ENCODE measurements at places on chromosomes 1 and 21. TPM values are rescaled to one million over a fixed set of nuclear protein-coding genes. Genes with fewer than 3 reads are reported as not detected.

AGL gene
- 21.8 TPM for total RNA-seq

- DNase-seq = no peak
Observed at GRCh38 chr1:78577257-78578100, 42.8 kb upstream of the IFI44L start.

GRCh38 chr1:245923215-245923614 lies 583.9 kb downstream of the SMYD3 start:
- no peak for DNase-seq

GRCh38 chr1:4308806-4309205 lies 345.6 kb upstream of the AJAP1 start:
- DNase-seq = no peak

OR2T8 gene
- not detected for total RNA-seq

- no peak for DNase-seq
Observed at GRCh38 chr1:227869851-227870305, 54.4 kb downstream of the PRSS38 start.

- no peak for DNase-seq
Observed at GRCh38 chr1:232328486-232329102, 301.3 kb downstream of the SIPA1L2 start.

GRCh38 chr1:175274368-175274767 lies 81.8 kb upstream of the KIAA0040 start:
- no peak for DNase-seq

DNA sequence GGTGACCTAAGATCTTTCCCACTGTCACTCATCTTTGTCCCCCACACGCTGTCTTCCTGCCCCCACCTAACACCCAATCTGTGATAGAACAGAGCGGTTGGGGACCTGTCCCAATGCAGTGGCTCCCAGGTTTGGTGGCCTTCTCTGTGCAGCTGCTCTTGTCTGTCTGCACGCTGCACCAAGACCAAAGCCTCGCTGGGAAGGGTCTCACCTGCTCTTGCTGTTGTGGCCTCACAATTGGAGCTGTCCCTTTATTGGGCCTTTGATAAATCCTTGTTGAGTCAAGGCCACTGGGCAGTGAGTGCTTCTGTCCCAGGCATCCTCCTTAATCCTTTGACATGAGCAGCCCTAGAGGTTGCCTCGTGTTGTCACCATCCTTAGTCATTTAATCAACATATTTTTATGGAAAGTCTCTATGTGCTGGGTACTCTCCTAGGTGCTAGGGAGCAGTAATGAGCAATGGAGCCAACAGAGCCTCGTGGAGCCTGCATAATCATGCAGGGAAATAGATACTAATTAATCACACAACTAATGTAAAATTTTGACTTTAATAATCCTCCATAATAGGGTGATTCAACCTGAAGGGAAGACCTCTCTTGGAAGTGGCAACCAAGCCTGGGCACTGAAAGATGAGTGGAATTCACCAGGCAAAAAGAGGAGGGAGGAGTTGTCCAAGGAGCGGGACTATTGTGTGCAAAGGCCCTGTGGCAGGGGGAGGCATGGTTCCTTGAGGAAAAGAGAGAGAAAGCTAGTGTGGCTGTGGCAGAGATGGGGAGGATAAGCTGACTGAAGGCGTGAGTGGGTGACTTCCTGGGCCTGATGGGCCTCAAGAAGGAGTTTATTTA lies 57.6 kb downstream of the MAN1C1 start:
- DNase-seq = no peak

COL6A2 gene
- 0.40 TPM for total RNA-seq

DNA sequence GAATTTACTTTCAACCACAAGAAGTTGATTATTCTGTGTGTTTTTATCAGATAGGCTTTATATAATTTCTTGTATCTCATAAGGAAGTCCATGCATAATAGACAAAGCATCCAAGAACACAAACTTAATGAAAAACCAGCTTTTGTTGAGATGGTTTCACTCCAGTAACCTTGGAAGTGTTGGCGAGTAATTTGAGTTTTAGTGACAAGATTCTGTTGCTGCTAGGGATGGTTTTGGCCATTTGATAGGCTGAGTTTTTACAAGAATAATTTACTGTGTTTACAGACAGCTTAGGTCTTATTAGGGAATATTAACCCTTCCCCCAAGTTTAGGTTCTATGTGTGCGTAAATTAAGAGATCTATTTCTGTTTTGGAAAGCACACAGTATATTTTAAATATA lies 513.6 kb downstream of the USP25 start:
- DNase-seq = no peak

DNA sequence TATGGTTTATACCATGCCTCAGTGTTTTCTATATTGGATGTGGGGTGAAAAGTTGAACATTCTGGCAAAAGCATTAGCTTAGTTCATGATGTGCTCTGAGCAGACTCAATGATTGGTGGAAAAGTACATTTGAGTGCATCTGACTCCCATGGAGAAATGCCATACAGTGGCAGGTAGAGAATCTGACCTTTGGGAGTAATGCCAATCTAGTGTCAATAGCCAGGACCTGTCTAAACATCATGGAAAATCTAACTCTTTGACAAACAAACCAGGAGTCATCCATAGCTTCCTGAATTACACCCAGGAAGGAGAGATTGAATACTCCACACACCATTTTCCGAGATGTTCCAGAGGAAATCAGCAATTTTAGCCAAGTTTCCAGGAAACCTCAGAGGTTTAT lies 51.0 kb downstream of the XCL1 start:
- DNase-seq = no peak

GRCh38 chr1:176800978-176801513 lies 338.1 kb downstream of the PAPPA2 start:
- no peak for DNase-seq

MSH4 gene
- 1.4 TPM for total RNA-seq

- DNase-seq = no peak
Observed at GRCh38 chr1:49225464-49225863, 448.8 kb upstream of the BEND5 start.

DNA sequence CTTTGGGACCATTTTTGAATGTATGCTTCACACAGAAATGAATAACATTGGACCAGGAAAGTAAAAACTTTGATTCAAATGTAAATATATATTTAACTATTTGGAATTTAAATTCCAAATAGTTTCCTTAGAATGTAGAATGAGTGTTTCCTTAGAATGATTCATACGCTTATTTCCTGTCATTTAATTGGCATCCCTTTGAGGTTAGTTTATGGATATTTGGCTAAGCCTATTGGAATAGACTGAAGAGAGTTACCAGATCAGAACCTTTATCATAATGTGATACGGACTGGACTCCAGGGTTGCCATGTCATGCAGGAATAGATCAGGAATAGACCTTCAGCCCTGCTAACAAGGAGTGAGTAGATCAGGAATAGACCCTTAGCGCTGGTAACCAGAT lies 133.1 kb downstream of the TNNI3K start:
- no peak for DNase-seq

IGSF9 gene
- not detected for total RNA-seq

GPA33 gene
- not detected for total RNA-seq

KANK4 gene
- not detected for total RNA-seq

- no peak for DNase-seq
Observed at GRCh38 chr1:202005958-202006357, 4.4 kb upstream of the ELF3 start.

LAPTM5 gene
- total RNA-seq = 766 TPM

DNA sequence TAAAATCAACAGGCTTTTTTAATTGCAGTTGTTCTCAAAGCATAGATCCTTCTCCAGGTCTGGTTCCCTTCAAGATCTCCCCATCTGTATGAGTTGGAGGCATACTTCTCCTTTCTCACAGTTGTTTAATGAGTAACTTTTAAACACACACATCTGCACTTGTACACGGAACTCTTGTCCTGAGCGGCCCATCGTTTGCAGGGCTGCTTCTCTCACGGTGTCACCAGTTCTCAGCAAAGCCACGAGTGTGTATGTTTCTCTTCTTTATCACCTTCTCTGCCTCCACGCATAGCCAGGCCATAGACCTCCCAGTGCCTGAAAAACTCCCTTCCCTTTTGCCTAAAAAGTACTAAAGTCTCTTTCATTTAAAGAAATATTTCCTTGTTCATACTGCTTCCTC lies 68.7 kb upstream of the ROR1 start:
- DNase-seq = no peak

DNA sequence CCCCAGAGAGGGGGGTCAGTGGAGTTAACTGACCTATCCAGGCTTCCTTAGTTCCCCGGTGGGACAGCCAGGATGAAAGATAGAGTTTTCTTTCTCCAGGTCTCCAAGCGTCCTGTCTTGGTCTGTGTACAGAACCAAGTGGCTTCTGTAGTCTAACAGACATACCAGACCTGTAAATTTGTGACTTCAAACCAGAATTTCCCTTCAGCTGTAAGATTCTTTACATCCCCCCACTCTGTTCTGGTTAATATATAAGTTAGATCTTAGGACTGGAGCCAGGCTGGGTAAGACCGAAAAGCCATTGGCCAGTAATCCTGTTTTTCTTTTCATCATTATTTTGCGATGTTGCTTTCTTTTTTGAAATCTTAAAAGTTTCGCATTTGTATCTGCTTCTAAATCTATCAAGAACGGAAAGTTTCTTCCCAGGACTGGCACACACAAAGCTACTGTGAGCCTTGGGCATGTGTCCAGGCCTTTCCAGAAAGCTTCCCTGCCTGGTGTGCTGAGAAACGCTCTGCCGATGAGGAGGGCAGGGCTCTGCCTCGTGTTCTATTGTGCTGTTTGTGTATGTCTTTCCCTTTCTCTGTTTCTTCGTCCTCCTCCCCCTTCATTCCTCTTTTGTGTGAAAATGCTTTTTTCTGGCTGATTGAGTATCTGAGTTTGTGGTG lies 72.3 kb downstream of the RGL1 start:
- no peak for DNase-seq

GRCh38 chr1:7117399-7118281 lies 332.4 kb downstream of the CAMTA1 start:
- DNase-seq = no peak

- no peak for DNase-seq
Observed at GRCh38 chr1:213521206-213521605, 466.6 kb upstream of the PROX1 start.

LRRC71 gene
- not detected for total RNA-seq

DNA sequence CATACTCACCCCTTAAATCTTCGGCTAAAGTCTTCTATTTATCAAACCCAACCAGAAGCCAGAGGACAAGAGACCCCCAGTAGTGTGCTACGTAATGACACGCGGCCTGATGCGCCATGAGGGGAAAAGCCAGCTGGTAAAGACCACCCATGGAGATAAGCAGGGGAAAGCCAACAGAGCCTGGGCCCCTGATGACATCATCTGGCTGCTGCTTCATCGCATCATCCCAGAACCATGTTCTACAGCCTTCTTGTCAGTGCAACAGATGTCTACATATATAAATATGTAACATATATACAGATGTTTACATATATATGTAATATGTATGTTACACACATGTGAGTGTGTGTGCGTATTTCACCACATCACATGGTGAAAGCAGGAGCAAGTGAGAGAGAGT lies 81.7 kb upstream of the VANGL1 start:
- DNase-seq = no peak

RGSL1 gene
- total RNA-seq = not detected

DNA sequence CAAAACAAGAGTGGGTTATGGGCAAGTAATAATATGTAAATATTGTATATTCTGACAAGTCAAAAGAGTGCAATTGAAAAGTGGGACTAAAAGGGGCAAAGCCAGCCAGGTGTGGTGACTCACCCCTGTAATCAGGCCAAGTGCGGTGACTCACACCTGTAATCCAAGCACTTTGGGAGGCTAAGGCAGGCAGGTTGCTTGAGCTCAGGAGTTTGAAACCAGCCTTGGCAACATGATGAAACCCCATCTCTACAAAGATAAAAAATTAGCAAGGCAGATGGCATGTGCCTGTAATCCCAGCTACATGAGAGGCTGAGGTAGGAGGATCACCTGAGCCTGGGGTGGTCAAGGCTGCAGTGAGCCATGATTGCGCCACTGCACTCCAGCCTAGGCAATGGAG lies 304.0 kb downstream of the HHIPL2 start:
- DNase-seq = no peak

GRCh38 chr1:90384193-90384592 lies 332.9 kb downstream of the BARHL2 start:
- DNase-seq = no peak

TFF3 gene
- total RNA-seq = not detected

GRCh38 chr21:42533963-42534355 lies 20.3 kb downstream of the SLC37A1 start:
- no peak for DNase-seq

FCRL2 gene
- total RNA-seq = 51.6 TPM

DNA sequence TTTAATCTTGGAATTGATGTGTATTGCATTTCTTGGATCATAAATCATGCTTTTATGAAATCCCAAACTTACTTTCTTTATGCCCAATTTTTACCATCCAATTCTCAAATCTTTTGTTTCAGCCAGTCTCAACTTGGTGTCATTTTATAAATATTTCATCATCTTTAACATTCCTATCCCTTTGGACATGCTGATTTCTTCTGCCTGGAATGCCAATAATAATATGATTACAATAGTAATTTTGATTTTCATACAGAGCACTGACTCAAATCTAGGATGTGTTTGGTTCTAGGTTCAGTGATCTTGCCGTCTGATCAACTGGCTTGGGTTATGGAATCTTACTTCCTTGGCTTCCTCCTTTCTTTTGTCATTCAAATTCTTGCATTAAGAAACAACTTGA lies 12.8 kb downstream of the RRP15 start:
- DNase-seq = no peak

GRCh38 chr1:37947364-37947763 lies 511 bp upstream of the INPP5B start:
- DNase-seq = no peak

- DNase-seq = no peak
Observed at GRCh38 chr1:45620588-45621500, 3.0 kb downstream of the CCDC17 start.

DNA sequence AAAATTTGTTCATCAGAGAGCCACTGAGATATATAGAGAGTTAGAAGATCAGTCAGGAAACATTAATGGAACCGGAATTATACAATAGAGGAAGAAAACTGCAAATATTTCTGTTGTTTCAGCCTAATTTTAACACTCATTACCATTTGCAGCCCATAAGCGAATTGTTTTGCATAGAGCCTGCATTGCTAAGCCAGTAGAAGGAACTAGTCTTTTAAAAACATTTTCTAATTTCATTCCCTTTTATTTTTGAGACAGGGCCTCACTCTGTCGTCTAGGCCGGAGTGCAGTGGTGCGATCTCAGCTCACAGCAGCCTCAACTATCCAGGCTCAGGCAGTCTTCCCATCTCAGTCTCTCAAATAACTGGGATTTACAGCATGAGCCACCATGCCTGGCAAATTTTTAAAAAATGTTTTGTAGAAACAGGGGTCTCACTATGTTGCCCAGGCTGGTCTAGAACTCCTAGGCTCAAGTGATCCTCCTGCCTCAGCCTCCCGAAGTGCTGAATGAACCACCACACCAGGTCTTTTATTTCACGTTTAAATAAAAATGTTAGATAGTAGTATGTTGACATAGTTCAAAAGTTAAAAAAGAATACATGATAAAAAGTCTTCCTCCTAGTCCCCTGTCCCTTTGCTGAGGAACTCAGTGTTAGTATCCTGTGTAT lies 25.3 kb downstream of the MPZL1 start:
- DNase-seq = no peak

LCA5L gene
- 0.86 TPM for total RNA-seq

CFAP141 gene
- total RNA-seq = not detected

C1orf216 gene
- 5.8 TPM for total RNA-seq
